ENCODE measurements at places on chromosomes 5 and 9. TPM values are rescaled to one million over a fixed set of nuclear protein-coding genes. Genes with fewer than 3 reads are reported as not detected.

Gene SLC25A2
- total RNA-seq, result not detected

Gene TAF11L10
- not detected for total RNA-seq

Gene CD14
- not detected for total RNA-seq

Gene PCDHGA10
- 12.4 TPM for total RNA-seq

Gene SHROOM1
- total RNA-seq, result 12.1 TPM

Gene PCDHB2
- total RNA-seq, result 0.15 TPM

Gene SPATA31A3
- total RNA-seq, result not detected

Measured in glomerular endothelial cell (primary cell).